ENCODE measurements at places on chromosomes 12 and 14.

- DNase-seq: no peak
Measured at GRCh38 chr14:53149668-53150316, 3.3 kb downstream of the DDHD1 start.

- DNase-seq: no peak
Measured at GRCh38 chr14:50770586-50770985, 60.4 kb downstream of the NIN start.

DNA sequence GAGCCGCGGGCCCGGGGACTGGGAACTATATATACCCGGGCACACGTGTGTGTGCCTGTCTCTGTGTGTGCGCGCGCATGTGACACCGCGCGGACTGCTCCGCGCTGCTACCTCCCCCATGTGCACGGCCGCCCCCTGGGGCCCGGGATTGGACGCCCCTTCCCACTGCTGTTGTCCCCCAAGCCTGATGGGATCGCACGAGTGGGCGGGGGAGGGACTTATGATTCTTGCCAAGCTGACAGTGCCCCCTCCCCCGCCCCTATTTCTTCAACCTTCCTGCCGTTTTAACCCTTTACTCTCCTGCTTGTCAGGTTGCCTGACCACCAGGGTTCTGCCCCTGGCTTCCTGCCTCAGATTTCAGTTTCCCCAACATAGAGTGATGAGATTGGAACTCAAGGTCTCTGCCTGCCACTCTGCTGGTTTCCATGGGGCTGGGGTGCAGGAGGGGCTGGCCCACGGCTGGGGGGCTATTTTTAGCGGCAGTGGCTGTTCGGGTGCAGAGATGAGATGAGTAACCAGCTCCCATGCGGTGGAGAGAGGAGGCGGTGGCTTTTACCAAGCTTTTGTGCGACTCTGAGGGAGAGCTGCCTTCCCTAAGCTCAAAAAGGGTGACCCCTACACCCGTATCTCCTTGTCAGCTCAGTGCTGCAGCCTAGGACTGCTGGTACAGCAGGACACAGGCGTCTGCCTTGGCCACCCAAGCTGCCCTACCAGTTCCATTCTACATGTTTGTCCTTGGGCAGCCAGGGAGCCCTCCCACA, at the start of gene DDN:
TSS of gene DDN (minus strand) at position 5 of the 761 bp plus-strand sequence. CDS start 88 bp downstream, outside the sequence.
- peak; percentile 58 for DNase-seq

- no peak for DNase-seq
Measured at GRCh38 chr12:73452672-73453469, 1084.8 kb upstream of the ATXN7L3B start.

DNA sequence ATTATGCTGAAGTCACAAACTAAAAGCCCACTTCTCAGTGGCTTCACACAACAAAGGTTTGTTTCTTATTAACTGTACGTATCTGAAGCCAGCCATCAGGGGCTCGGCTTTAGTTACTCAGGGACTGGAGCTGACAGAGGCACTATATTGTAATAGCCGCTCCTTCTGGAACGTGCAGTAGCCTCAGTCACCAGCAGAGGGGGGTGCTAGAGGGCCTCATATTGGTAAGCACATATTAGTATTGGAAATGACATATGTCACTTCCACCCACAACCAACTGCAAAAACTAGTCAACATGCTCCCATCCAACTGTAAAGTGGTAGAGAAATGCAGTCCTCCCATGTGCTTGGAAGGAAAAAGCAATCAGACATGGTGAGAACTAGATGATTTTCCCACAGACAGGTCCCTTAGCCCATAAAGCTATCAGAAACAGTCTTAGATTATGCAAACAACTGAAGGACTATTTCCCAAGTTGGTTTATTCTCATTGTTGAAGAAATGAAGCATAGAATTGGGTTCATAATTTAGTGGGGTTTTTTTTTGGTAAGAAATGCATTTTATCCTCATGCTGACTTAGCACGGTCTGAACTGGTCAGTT, 183.6 kb upstream of the G2E3 start:
- peak; percentile 50 for DNase-seq

GRCh38 chr12:49843876-49844437, 1.1 kb upstream of the BCDIN3D start:
- no peak for DNase-seq

GRCh38 chr12:1474041-1474573, 120.3 kb downstream of the FBXL14 start:
- peak; percentile 98 for DNase-seq

DNA sequence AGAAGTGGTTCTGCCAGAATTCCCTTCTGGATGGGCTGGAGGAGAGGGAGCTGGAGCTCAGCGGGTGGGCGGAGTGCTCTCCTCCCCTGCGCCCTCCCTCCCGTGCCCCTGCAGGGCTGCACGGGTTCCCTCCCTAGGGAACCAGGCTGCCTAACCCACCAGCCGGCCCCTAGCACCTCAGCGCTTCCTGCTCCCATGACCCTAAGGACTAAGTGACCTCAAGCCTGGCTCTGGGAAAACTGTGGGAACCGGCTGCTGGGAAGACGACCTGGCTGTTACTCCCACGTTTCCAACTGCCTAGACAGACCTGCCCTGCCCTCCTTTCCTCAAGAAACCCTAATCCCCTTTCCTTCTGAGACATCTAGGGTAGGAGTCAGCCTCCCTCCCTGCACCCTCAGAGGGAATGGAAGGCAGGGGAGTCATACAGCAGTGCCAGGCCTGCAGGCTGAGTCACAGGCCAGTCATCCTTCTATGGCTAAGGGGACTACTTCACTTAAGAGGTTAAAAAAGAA, 31.5 kb downstream of the SLC6A12 start:
- peak; percentile 75 for DNase-seq

Measured in fibroblast of skin of scalp (primary cell).